ENCODE measurements at places on chromosomes 5 and 9. TPM values are rescaled to one million over a fixed set of nuclear protein-coding genes. Genes with fewer than 3 reads are reported as not detected.

Gene LRRC19
- 17.6 TPM for polyA plus RNA-seq

Gene TMEM215
- polyA plus RNA-seq: not detected

Gene ANKDD1B
- 2.3 TPM for polyA plus RNA-seq

- DNase-seq: no peak
- H3K4me3 ChIP-seq: no peak overlapping the region
- no peaks in the 10 kb centered on the region for H3K36me3 ChIP-seq
- H3K27me3 ChIP-seq: no peaks in the 10 kb centered on the region
- H3K4me1 ChIP-seq: no peaks in the 10 kb centered on the region
Observed at GRCh38 chr5:67133217-67133616, 63.4 kb downstream of the CD180 start.

- no peaks in the 10 kb centered on the region for H3K36me3 ChIP-seq
- no peaks in the 10 kb centered on the region for H3K4me1 ChIP-seq
- H3K4me3 ChIP-seq: no peak overlapping the region
Observed at GRCh38 chr9:908536-909205, 67.2 kb downstream of the DMRT1 start.

DNA sequence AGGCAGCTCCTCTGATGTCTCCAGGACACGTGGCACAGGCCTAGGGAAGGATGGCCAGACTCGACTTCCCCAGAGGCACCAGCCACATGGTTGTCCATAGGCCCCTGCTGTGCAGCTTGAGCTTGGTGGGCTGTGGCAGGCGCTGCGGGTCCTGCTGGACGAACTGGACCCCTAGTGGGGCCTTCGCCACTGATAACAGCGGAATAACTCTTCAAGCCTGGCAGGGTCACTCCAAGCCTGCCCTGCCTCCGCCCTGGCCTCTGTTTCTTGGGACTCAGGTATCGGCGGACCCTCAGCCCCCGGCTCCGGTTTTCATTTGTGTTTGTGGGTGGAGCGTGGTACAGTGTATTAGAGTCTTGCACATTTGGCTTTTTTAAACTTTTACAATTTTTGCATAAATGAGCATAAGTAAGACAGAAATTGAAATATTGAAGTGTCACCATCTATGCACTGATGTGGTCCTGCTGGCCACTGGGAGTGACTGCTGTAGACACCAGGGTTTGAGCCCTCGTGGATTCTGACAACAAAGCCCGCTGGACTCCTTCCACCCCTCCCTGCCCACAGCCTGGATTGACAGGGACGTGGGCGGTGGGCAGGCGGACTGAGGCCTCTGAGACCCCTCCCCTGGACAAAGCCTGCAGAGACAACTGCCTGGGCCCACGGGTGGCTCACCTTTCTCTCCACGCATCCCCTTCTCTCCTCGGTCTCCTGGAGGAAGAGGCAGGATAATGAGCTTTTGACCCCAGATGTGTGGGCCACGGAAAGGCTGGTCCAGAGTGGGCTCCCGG is 3.8 kb downstream of the FCN1 start:
- H3K36me3 ChIP-seq: no peaks in the 10 kb centered on the region
- no peak for DNase-seq
- H3K27me3 ChIP-seq: no peaks in the 10 kb centered on the region
- no peak overlapping the region for H3K27ac ChIP-seq
- no peaks in the 10 kb centered on the region for H3K4me1 ChIP-seq

DNA sequence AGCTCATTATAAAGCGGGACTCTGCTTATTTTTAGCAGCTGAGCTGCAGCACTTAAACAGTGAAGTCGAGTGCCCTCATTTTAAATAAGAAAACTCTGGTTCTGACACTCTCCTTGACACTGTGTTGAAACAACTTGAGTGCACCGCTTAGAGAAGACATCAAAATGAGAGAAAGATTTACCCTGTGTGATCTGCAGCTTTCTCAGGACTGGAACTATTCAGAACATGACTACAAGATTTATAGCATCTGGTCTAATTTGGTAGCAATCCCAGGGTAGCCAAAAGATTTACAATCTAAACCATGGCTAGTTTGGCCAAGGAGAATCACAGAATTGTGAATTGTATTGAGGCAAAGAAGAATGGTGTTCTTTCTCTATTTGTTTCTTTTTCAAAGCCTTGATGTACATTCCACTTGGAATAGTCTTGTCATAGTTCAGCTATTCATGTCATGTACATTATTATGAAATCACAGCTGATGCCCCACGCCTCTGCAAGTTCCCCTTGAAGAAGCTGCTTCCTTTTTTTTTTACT is 38.7 kb downstream of the PLEKHG4B start:
- no peaks in the 10 kb centered on the region for H3K4me1 ChIP-seq
- no peaks in the 10 kb centered on the region for H3K27me3 ChIP-seq
- DNase-seq: no peak
- no peaks in the 10 kb centered on the region for H3K36me3 ChIP-seq
- no peak overlapping the region for H3K4me3 ChIP-seq

DNA sequence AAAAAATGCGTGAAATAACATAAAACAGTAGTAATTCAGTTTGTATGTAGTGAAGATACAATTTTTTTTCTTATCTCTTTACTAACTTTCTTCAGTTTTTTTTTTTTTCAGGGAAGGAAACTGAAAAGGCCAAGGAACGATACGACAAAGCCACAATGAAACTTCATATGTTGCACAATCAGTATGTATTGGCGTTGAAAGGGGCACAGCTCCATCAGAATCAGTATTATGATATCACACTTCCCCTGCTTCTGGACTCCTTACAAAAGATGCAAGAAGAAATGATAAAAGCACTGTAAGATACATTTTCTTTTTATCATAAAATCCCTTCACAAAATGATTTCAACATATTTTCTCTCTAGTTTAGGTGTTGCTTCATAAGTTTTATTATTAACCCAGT is 120.0 kb downstream of the FER start:
- H3K36me3 ChIP-seq: peaks cover 3% of the 10 kb centered on the region
- no peaks in the 10 kb centered on the region for H3K27me3 ChIP-seq
- no peak overlapping the region for H3K4me3 ChIP-seq

GRCh38 chr9:125910286-125910685 is 163.1 kb downstream of the PBX3 start:
- DNase-seq: no peak
- no peaks in the 10 kb centered on the region for H3K27me3 ChIP-seq
- H3K4me3 ChIP-seq: no peak overlapping the region
- H3K4me1 ChIP-seq: no peaks in the 10 kb centered on the region
- H3K36me3 ChIP-seq: no peaks in the 10 kb centered on the region
- H3K27ac ChIP-seq: no peak overlapping the region

GRCh38 chr5:96243862-96244261 is 189.2 kb downstream of the PCSK1 start:
- no peaks in the 10 kb centered on the region for H3K27me3 ChIP-seq
- no peak for DNase-seq
- H3K36me3 ChIP-seq: no peaks in the 10 kb centered on the region

Measured in kidney (tissue), 22 donors.